Activated CD4-positive, alpha-beta T cell treated with anti-CD3 and anti-CD28 coated beads, Interleukin-2, amount 50 U/mL, for 48 hours (primary cell): ENCODE measurements at places on chromosomes 13 and 19.

GRCh38 chr19:49624967-49625910 is 14.7 kb downstream of the RRAS start:
- DNase-seq, result no peak

GRCh38 chr13:78934336-78934735 is 275.4 kb upstream of the OBI1 start:
- no peak for DNase-seq

GRCh38 chr13:73556902-73557301 is 498.1 kb downstream of the KLF5 start:
- no peak for DNase-seq

GRCh38 chr13:42706286-42706685 is 75.1 kb upstream of the FAM216B start:
- no peak for DNase-seq

GRCh38 chr13:43235028-43235427 is 211.6 kb downstream of the DNAJC15 start:
- DNase-seq, result no peak

GRCh38 chr13:50631041-50631440 is 212.5 kb downstream of the DLEU7 start:
- DNase-seq, result no peak

DNA sequence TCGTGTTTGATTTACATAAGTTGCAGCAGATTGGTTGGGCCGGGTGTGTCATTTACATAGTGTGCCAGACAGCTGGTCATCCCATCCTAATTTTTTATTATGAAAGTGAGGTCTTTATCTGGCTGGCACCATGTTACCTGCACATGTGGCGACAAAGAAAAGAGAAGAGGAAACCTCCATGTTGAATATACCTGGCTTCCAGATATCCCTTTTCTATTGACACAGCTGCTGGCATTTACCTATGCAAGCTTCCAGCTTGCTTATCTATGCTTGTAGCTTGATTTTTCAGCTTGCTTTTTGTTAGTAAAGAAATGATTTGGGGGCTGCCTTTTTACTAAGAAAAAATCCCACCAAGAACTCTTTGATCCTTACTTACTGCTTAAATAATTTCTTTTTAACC is 681.3 kb upstream of the SLITRK1 start:
- no peak for DNase-seq

GRCh38 chr19:47013041-47013517 is 6.6 kb upstream of the NPAS1 start:
- DNase-seq, result peak; percentile 76
